ENCODE measurements at places on chromosomes 2 and 18. TPM values are rescaled to one million over a fixed set of nuclear protein-coding genes. Genes with fewer than 3 reads are reported as not detected.

The SEPTIN10 gene
- 36.3 TPM for total RNA-seq

The TEKT4 gene
- total RNA-seq, result 0.28 TPM

The ALPP gene
- 0.20 TPM for total RNA-seq

The GLI2 gene
- 0.30 TPM for total RNA-seq

The ATP6V1B1 gene
- not detected for total RNA-seq

The FAP gene
- total RNA-seq, result 0.58 TPM

The NT5C1B gene
- total RNA-seq, result not detected

Measured in left lobe of liver (tissue), 2 donors.